ENCODE measurements at places on chromosomes 13 and 19. TPM values are rescaled to one million over a fixed set of nuclear protein-coding genes. Genes with fewer than 3 reads are reported as not detected.
A peak's percentile ranks its signal among the peaks of the same experiment; 100 is the strongest.

Gene DNAJC15
- total RNA-seq: 14.6 TPM

Gene ZNF208
- total RNA-seq: 0.35 TPM

- peak; percentile 59 for DNase-seq
Measured at GRCh38 chr13:74678308-74678965, 544.2 kb upstream of the KLF12 start.

GRCh38 chr13:73394066-73394465 lies 335.3 kb downstream of the KLF5 start:
- DNase-seq: no peak

DNA sequence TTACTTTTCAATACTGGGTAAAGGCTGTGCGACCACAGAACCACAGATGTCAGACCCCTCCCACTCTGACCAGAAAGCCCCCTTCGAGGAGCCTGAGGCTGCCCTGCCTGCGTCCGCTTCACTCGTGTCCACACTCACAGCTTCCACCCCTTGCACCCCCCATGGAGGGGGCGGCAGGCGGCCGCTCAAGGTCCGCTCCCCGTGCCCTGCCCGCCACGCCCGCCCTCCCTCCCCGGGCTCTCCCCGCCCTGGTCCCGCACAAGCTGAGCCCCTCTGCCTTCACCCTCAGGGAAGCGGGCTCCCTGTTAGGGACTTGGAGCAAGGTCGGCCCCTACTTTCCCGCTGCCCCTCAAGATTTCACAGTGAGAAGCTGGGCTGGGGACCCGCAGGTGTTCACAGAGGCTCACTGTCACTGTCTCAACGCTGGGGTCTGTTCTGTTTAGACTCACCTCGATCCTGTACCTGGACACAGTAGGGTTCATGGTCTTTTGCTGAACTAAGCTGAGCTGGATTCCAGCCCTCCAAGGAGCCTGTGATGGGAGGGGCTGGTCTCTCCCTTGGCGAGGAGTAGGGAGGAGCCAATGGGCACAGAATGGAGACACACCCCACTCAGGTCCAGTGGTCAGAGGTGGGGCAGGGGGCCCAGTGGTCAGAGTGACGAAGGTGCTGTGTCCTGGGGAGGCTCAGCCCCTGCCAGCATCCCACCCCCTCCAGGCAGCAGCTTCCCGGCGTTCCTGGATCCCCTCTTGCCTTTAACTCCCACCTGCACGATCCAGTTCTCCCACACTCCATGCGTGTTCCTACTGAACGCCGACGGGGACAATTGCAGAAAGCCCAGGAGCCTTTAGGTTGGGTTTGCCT lies 69.5 kb downstream of the SPACA7 start:
- no peak for DNase-seq
